T-cell (primary cell): ENCODE measurements at places on chromosomes 11 and 22.

- no peak for DNase-seq
Measured at GRCh38 chr11:15918212-15918611, 438.1 kb downstream of the SOX6 start.

- DNase-seq, result no peak
Measured at GRCh38 chr11:12274558-12275197, 102.7 kb upstream of the PARVA start.

GRCh38 chr11:128745311-128746136, 51.7 kb downstream of the FLI1 start:
- DNase-seq, result no peak

DNA sequence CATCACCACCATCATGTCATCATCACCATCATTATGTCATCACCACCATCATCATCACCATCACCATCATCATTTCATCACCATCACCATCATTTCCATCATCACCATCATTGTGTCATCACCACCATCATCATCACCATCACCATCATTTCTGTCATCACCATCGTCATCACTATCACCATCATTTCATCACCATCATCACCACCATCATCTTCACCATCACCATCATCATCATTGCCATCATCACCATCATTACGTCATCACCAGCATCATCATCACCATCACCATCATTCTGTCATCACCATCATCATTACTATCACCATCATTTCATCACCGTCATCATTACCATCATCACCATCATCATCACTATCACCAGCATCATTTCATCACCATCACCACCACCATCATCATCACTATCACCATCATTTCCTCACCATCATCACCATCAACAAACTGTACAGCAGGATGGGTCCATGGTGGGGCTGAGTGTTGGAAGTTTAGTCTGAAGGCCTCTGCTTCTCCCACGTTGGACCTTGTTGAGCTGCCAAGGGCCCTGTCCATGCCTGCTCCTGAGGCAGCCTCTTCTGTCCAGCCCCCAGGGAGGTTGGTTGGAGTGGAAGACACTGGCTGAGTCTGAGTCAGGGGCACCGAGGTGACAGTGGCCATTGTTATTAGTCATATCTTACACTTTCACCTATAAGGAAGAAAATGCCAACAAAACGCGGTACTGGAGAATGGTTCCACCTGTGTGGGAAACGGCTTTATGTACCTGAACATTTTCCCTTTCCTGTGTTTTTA, 247.1 kb downstream of the TBC1D22A start:
- DNase-seq, result no peak

GRCh38 chr11:14258221-14258935, 100.6 kb downstream of the RRAS2 start:
- DNase-seq, result no peak

- DNase-seq, result no peak
Measured at GRCh38 chr11:83364500-83365045, 78.4 kb upstream of the CCDC90B start.

GRCh38 chr11:92907671-92908070, 61.8 kb upstream of the MTNR1B start:
- no peak for DNase-seq

DNA sequence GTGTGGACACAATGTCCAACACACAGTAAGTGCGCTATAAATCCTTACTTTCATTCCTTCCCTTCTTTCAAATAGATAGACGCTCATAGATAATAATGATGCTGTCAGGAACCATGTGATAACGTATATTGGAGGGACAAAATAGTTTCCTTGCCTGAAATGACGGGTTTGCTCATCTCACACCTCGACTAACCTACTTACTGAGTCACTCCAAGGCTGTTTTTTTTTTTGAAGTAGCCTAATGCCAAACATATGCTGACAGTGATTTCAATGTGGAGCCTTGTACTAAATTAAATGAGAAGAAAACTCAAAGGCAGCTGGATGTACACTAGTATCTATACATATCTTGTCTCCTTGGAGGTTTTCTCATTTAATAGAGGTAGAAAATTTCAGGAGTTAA, 400.5 kb downstream of the NELL1 start:
- no peak for DNase-seq

GRCh38 chr11:100240025-100240539, 447.0 kb upstream of the ARHGAP42 start:
- no peak for DNase-seq

GRCh38 chr11:7577291-7578190, 63.7 kb downstream of the PPFIBP2 start:
- no peak for DNase-seq

DNA sequence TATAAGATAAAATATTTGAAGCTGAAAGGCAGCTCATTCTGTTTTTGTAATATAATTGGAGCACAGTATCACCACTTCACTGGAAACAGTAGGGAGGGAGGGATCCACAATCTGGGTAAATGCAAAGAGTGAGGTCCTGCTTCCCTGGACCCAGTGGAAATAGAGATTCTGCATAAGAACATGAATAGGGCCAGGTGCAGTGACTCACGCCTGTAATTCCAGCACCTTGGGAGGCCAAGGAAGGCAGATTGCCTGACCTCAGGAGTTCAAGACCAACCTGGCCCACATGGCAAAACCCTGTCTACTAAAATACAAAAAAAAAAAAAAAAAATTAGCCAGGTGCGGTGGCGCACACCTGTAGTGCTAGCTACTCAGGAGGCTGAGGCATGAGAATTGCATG, 143.7 kb downstream of the DBX1 start:
- DNase-seq, result no peak

DNA sequence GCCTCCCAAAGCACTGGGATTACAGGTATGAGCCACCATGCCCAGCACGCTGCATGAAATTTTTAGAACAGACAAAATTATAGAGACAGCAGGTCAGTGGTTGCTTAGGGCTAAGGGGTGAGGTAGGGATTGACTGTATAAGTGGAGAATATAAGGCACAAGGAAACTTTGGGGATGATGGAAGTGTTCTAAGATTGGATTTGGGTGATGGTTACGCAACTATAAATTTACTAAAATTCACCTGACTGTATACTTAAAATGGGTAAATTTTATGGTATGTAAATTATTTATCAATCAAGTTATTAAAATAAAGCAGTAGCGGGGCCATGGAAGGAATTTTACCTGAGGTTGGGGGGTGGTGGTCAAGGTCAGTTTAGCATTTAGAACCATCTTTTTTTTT, 16.4 kb upstream of the POLD3 start:
- no peak for DNase-seq

GRCh38 chr11:119744577-119744976, 15.6 kb upstream of the NECTIN1 start:
- no peak for DNase-seq

GRCh38 chr11:64919627-64920026, 2.6 kb upstream of the ATG2A start:
- DNase-seq, result no peak

GRCh38 chr22:31344578-31345330, 1.4 kb downstream of the PATZ1 start:
- no peak for DNase-seq

- DNase-seq, result no peak
Measured at GRCh38 chr11:81870815-81871214, 862.8 kb downstream of the FAM181B start.

DNA sequence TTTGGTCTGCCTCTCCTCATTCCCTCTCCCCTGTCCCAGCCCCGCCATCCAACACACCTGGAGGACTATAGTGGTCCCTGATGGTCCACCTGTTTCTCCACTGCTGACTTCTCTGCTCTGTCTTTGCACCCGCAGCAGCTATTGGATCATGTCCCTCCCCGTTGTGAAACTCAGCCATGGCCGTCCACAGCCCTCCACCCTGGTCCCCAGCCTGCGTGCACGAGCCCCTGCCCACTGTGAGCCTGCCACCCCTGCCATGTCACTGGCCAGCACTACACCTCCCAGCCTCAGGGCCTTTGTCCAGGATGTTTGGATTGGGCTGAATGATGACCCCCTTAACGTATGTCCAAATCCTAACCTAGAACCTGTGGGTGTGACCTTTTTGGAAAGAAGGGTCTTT, 47.7 kb upstream of the SMIM38 start:
- DNase-seq, result no peak

DNA sequence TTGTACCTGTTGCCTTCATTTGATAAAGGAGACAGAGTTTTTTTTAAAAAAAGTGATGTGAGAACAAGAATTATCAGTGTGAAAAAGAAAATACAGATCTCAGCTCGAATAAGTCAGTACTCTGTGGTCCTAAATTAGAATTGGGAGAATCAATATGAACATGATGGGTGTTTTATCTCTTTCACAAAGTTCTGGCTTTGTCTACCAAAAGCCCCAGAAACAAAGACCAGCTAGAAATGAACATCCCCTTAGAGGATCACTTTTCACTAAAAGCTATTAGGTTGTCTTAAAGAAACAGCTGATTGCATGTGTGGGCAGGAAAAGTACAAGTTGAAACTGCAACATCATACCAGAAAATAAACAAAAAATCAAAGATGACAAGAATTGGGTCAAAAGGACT, 8.4 kb upstream of the ST14 start:
- DNase-seq, result no peak

GRCh38 chr11:69209421-69210309, 53.9 kb downstream of the SMIM38 start:
- DNase-seq, result no peak

GRCh38 chr11:76640501-76640900, 30.0 kb downstream of the LRRC32 start:
- no peak for DNase-seq

- DNase-seq, result no peak
Measured at GRCh38 chr11:112410325-112410724, 149.7 kb upstream of the PLET1 start.

DNA sequence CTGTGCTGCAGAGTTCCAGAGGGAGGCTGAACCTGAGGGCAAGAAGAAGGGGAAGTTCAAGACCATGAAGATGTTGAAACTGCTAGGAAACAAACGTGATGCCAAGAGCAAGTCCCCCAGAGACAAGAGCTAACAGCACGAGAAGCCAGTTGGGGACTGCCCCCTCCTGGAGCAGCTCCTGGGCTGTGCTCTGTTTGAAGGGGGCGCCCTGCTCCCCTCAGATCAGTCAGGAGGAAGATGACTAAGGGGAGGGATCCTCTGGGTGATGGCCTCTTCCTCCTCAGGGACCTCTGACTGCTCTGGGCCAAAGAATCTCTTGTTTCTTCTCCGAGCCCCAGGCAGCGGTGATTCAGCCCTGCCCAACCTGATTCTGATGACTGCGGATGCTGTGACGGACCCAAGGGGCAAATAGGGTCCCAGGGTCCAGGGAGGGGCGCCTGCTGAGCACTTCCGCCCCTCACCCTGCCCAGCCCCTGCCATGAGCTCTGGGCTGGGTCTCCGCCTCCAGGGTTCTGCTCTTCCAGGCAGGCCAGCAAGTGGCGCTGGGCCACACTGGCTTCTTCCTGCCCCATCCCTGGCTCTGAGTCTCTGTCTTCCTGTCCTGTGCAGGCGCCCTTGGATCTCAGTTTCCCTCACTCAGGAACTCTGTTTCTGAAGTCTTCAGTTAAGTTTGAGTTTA, 12.6 kb downstream of the C22orf23 start:
- no peak for DNase-seq

- no peak for DNase-seq
Measured at GRCh38 chr22:28922540-28923244, 39.3 kb downstream of the ZNRF3 start.

DNA sequence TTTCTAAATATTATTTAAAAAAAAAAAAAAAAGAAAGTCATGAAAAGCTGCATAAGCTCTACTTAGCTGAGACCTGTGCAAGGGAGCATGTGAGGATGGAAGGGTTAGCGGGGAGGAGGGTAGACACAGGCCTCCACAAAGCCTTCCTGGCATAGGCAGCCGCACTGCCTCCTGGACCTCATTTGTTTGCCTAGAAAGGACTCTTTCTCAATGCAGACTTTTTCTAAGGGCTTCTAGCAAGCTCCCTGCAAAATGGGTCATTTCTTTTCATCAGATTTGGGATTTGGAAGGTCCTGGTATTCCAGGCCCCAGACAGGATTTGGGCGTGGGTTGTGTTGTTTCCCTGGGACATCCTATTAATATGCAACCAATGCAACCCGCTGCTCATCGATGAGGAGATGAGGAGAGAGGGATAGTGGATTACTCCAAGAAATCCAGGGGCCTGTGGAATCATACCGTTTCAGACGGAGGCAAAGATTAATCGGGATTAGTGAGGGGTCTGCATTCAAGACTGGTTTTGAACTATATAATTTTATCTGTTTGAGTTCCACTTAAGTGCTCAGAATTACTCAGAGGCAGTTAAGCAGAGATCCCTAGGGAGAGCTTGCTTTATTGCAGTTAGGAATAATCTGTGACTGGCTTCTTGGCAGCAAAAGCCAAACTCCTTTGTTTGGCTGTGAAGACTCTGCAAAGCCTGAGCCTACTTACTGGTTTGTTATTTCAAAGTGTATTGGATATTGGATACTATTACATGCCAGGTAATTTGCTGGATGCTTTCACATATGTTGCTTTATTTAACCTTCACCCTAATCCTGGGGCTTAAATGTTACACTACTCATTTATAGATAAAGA, 106.9 kb upstream of the NAV2 start:
- no peak for DNase-seq

- DNase-seq, result no peak
Measured at GRCh38 chr22:10961043-10961860, 4566.7 kb upstream of the OR11H1 start.

GRCh38 chr22:27913162-27913741, 5.8 kb downstream of the PITPNB start:
- no peak for DNase-seq

- no peak for DNase-seq
Measured at GRCh38 chr11:65891219-65892136, 1.0 kb downstream of the CCDC85B start.

- peak; percentile 35 for DNase-seq
Measured at GRCh38 chr11:662689-663274, 25.7 kb downstream of the DRD4 start.

- DNase-seq, result no peak
Measured at GRCh38 chr11:7457211-7457610, 28.1 kb upstream of the OLFML1 start.

- DNase-seq, result no peak
Measured at GRCh38 chr22:46575911-46576555, 38.6 kb upstream of the CELSR1 start.

- no peak for DNase-seq
Measured at GRCh38 chr11:66929753-66930152, 28.4 kb downstream of the PC start.

GRCh38 chr11:109416601-109417000, 5.4 kb upstream of the C11orf87 start:
- DNase-seq, result no peak

- no peak for DNase-seq
Measured at GRCh38 chr22:46153930-46154329, 3.6 kb downstream of the PPARA start.
